Neural crest cell (in vitro differentiated cells): ENCODE measurements at places on chromosomes 1 and 21. TPM values are rescaled to one million over a fixed set of nuclear protein-coding genes. Genes with fewer than 3 reads are reported as not detected.
A peak's percentile ranks its signal among the peaks of the same experiment; 100 is the strongest.

DNA sequence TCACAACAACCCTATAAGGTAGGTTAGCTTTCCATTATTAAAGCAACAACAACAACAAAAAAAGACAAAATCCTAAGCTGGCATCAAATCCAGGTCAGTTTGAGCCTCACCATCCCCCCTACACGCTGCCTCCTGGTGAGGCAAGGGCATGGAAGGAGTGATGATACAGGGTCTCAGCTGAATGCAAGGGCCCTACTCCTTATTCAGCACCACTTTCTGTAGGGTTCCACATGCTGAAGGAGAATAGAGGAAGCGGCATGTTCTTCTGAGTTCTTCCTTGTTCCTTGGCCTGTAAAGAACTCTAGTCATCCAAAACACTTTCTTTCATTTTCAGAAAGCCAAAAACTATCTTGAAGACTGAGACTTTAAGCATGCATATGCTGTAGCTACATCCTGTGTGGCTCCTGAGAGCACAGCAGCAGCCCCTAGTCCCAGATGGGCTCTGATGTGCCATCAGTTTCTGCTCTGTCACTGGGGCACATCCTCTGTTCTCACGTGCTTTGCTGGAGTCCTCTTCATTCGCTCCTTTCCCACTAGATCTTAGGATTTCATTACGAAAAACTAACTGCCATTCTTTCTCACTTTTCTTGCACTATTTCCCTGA, 6.2 kb downstream of the ILDR2 start:
- H3K36me3 ChIP-seq, result no peaks in the 10 kb centered on the region
- no peak overlapping the region for H3K4me3 ChIP-seq
- peaks cover 26% of the 10 kb centered on the region for H3K4me1 ChIP-seq
- H3K27ac ChIP-seq, result no peak overlapping the region
- peaks cover 23% of the 10 kb centered on the region for H3K27me3 ChIP-seq
- DNase-seq, result no peak

DNA sequence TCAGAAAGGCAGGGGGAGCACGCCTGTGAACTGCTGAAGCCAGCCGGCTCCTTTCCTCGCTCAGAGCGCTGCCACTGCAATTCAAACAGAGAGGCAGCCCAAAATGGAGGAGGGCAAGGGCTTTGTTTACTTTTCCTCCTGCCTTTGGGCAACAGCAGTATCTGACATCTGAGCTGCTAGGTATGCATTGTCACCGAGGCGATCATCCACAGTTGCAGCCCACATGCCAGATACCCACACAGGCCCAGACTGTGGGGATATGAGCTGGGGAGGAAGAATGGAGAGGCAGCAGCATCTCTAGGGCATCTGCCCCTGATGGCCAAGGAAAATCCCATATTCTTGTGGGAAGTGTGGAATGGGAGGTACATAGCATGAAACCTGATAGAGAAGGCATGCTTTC, 357.1 kb downstream of the BARHL2 start:
- no peaks in the 10 kb centered on the region for H3K36me3 ChIP-seq
- no peak overlapping the region for H3K27ac ChIP-seq
- no peak for DNase-seq
- H3K4me3 ChIP-seq, result no peak overlapping the region
- H3K4me1 ChIP-seq, result no peaks in the 10 kb centered on the region

The KDF1 gene
- total RNA-seq, result not detected in 2 replicates

DNA sequence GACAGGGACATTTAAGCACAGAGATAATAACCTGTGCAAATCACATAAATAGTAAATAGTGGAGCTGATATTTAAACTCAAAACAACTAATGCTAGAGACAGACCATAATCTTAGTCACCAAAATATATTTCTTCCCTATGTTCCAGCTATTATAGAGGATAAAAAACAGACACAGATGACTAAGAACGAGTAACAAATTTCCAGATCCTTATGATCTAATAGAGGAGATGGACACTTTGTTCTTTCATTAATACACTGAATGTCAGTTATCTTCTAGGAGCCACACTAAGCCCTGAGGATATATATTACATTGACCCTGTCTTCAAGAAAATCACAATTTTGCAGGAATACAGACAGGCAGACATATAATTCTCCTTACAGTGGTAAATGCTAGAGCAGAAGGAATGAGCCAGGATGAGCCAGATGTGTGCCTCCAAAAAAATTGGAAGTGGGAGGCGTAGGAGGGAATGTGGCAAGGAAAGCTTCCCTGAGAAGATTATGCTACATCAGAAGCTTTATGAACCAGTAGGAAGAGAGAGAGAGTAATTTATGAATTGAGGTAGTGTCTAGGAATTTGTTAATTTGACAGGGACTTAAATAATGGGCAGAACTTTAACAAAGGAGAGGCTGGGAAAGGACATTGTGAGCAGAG, 395.4 kb upstream of the BEND5 start:
- peaks cover 8% of the 10 kb centered on the region for H3K36me3 ChIP-seq
- no peak overlapping the region for H3K4me3 ChIP-seq
- no peaks in the 10 kb centered on the region for H3K27me3 ChIP-seq
- no peak for DNase-seq

DNA sequence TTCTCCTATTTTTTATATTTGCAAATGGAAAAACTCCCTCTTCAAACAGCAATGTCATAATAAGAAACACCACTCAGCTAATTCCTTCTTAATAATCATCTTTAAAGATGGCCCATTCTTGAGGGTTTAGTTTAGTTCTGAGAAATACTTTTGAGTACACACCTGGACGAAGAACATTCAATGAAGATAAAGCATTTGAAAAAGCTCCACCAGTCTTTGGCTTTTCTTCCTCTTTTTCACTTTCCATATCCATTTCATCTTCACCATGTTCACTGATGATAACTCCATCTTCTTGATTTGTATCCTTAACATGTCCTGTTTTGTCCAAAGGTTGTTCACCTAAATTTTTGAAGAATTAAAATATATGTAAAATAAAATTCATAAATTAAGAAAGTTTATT, 7.4 kb downstream of the PAXBP1 start:
- H3K27ac ChIP-seq, result no peak overlapping the region
- peaks cover 43% of the 10 kb centered on the region for H3K36me3 ChIP-seq

DNA sequence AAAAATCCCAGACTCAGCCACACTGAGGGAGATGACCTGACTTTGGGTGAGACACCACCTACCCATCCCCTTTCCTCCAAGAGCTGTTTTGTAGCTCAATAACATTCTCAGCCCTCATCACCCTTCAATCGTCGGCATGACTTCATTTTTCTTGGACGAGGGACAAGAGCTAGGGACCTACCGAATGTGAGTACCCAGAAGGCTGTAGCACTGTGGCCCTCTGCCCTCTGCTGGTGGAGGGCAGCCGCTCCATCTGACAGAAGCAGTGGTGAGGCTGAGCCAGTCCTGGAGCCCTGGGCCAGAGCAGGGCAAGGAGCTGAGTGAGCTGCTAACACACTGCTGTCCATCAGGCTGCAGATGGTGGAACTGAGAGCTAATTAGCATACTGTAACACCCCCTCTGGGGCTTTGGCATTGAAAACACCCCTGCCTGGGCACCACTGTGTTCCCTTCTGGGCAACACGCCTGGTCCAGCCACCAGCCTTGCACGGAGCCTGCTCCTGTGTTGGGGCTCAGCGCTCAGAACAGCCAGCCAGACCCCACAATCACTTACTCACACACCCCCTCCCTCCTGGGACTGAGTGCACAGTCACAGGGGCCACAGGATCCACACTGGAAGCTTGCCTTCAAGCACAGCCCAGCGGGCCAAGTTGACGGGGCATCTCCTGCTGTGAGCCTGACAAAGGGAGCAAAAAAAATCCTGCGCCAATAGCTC, 18.3 kb upstream of the ALPL start:
- H3K27me3 ChIP-seq, result peaks cover 8% of the 10 kb centered on the region
- no peaks in the 10 kb centered on the region for H3K36me3 ChIP-seq
- no peak overlapping the region for H3K27ac ChIP-seq
- no peak overlapping the region for H3K4me3 ChIP-seq

DNA sequence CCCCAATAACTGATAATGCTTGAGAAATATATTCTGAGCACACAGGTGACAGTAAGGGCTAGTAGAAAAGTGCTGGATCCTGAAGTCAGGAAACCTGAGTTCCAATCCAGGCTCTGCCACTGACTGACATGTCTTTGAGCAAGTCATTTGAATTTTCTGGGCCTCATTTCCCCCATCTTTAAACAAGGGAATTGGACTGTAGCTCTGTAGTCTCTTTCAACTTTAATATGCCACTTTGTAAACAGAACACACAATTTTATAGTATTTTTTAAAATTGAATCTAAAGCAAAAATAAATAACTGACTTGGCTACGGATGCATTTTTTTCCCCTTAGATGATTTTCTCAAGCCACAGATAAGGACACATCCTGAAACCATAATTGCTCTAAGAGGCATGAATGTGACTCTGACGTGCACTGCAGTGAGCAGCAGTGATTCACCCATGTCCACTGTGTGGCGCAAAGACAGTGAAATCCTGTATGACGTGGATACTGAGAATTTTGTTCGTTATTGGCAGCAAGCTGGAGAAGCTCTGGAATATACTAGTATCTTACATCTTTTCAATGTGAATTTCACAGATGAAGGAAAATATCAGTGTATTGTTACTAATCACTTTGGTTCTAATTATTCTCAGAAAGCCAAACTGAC, 37.0 kb downstream of the LRIG2 start:
- no peak overlapping the region for H3K27ac ChIP-seq
- H3K36me3 ChIP-seq, result peaks cover 18% of the 10 kb centered on the region
- H3K4me1 ChIP-seq, result no peaks in the 10 kb centered on the region
- H3K27me3 ChIP-seq, result no peaks in the 10 kb centered on the region
- DNase-seq, result no peak

- no peak for DNase-seq
- peak overlapping the region; percentile 84 for H3K27ac ChIP-seq
- peak overlapping the region; percentile 91 for H3K4me3 ChIP-seq
- H3K36me3 ChIP-seq, result peaks cover 9% of the 10 kb centered on the region
- peaks cover 69% of the 10 kb centered on the region for H3K4me1 ChIP-seq
- no peaks in the 10 kb centered on the region for H3K27me3 ChIP-seq
Measured at GRCh38 chr1:36161641-36162531, 5.9 kb downstream of the MAP7D1 start.

The NECAP2 gene
- total RNA-seq, result 44.7 and 44.8 TPM in 2 replicates

DNA sequence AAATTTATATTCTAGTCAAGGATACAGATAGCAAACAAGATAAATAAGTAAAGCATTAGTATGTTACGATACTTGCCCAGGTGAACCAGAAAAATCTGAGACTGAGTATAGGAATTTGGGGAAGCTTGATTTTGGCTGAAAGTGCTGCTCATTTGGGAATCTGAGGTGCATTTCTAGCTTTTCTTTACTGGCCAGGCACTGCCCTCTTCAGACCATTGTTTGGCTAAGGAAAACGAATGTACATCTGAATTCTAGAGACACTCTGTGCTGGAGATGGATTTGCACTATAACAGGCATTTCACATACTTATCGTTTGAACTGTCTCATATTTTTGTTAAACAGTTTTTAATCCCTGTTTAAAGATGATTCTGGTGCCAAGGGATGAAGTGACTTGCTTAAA, 23.4 kb downstream of the ARID1A start:
- no peak overlapping the region for H3K27ac ChIP-seq
- H3K36me3 ChIP-seq, result peaks cover 7% of the 10 kb centered on the region
- no peak overlapping the region for H3K4me3 ChIP-seq
- peaks cover 76% of the 10 kb centered on the region for H3K4me1 ChIP-seq
- no peak for DNase-seq
- H3K27me3 ChIP-seq, result no peaks in the 10 kb centered on the region

The HCN3 gene
- 20.8 and 22.4 TPM in 2 replicates for total RNA-seq

The DENND1B gene
- 6.5 and 8.3 TPM in 2 replicates for total RNA-seq
